ENCODE measurements at places on chromosomes 1 and 21.

DNA sequence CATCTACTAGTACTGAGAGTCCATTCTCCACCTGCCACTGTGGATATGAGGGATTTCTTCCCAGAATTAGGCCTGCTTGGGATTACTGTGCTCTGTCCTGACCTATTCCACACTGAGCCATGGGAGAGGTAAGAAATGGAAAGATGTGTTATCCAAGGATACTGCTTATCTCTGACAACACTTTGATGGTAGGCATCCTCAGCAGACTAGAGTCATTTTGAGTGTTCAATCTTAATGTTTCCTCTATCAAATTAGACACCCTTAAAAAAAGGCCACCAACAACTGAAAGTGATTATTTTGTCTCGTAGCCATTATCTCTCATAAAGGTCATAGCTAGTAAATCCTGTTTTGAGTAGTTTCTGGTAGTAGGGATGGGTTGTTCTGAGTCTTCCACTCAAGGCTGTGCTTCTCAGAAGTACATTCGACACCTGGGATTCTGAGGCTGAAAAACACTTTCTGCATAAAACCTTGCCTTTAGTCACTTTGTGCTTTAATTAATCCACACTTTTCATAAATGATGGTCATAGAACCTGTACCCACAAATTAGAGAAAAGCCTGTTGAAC, 8.8 kb downstream of the ATPAF1 start:
- H3K27me3 ChIP-seq, result no peaks in the 10 kb centered on the region
- H3K4me3 ChIP-seq, result no peak overlapping the region
- peaks cover 32% of the 10 kb centered on the region for H3K36me3 ChIP-seq
- H3K27ac ChIP-seq, result peak overlapping the region; percentile 86
- DNase-seq, result no peak
- peaks cover 8% of the 10 kb centered on the region for H3K4me1 ChIP-seq

GRCh38 chr21:17451364-17451891, 61.4 kb upstream of the CXADR start:
- no peak overlapping the region for H3K27ac ChIP-seq
- peaks cover 9% of the 10 kb centered on the region for H3K4me1 ChIP-seq
- DNase-seq, result no peak
- no peaks in the 10 kb centered on the region for H3K27me3 ChIP-seq
- no peaks in the 10 kb centered on the region for H3K36me3 ChIP-seq

DNA sequence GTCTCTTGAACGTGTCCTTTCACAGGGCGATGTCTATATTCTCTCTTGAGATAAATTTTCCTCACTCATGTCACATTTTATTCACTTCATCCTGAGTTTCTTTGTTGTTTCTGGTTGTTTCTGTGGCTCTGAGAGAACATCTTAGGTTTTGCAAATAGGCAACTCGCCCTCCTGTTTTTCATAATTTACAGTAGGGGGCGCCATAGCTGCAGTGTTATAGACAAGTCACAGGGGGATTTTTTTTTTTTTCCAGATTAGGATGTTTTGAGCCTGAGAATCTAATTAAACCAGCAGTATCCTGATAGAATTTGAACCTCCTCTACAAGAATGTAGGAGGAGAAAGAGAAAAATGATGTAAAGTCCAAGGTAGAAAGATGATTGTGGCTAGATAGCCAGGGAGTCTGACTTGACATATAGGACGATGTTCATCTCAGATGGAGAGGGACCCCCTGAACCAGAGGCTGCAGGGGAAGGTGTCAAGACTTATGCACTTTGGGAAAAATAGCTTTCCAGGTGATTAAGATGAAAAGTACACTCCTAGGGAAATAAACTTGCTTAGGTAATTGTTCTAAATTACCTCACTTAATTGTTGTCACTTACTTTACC, 76.3 kb downstream of the ZP4 start:
- no peaks in the 10 kb centered on the region for H3K36me3 ChIP-seq
- H3K4me3 ChIP-seq, result no peak overlapping the region
- no peaks in the 10 kb centered on the region for H3K27me3 ChIP-seq
- no peak overlapping the region for H3K27ac ChIP-seq

DNA sequence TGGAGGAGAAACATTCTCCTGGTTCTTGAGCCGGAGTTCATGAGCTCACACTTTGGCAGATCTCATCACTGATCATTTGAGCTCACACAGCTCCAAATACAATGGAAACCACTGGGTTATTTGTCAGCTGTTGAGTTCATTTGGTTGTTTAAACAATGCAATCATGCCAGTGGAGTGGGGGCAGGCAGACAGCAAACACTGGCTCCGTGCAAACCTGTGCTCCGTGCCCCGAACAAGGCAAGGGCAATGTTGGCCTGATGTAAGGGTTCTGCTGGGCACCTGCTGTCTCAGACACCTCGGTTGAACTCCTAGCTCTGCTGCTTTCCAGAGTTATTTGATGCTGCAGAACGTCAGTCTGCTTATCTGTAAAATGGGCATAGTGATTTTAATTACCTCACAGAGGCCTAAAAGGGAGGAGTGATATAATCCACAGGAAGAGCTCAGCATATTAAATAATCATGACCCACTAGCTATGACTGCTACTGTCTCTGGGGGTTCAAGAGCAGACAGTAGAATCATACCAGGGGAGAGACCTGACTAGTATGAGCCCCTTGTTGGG, 20.0 kb upstream of the CLIC6 start:
- H3K27me3 ChIP-seq, result peaks cover 57% of the 10 kb centered on the region
- no peak overlapping the region for H3K4me3 ChIP-seq
- H3K4me1 ChIP-seq, result no peaks in the 10 kb centered on the region
- no peak for DNase-seq
- no peaks in the 10 kb centered on the region for H3K36me3 ChIP-seq
- no peak overlapping the region for H3K27ac ChIP-seq

DNA sequence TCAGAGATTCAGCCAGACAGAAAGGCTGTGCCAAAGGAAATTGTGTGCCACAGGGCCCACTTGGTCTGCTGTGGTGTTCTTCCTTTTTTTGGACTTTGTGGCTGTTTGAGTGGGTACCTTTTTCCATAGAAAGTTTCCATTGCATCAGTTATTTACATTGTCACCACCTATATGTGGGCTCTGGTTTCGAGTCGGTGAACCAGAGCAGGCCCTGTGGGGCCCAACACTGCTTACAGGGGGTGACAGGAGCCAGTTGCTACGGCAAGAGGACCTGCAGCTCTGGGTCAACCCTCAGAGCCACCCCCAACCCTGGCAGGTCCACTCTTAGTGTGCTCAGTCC, 157.0 kb upstream of the EDN2 start:
- no peak for DNase-seq
- peak overlapping the region; percentile 26 for H3K27ac ChIP-seq
- H3K4me3 ChIP-seq, result no peak overlapping the region
- H3K27me3 ChIP-seq, result no peaks in the 10 kb centered on the region
- peaks cover 28% of the 10 kb centered on the region for H3K4me1 ChIP-seq

DNA sequence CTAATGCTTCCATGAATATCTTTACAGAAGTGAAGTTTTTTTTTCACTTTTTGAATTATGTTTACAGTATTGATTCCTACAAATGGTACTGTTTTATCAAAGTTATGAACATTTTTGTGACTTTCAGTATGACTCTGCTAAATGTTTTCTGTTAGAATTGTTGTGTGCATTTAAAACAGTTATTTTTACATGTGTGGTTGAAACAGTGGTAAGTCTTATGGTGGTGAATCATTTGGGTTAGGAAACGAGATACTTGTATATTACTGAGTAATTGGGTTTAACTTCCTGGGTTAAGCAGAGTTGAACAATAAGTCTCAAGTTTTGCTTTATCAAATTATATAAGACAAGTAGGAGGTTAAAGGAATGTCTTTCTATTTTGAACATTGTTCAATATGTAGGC, 66.8 kb downstream of the VPS13D start:
- H3K36me3 ChIP-seq, result peaks cover 50% of the 10 kb centered on the region
- H3K4me1 ChIP-seq, result peaks cover 5% of the 10 kb centered on the region
- H3K27ac ChIP-seq, result no peak overlapping the region

DNA sequence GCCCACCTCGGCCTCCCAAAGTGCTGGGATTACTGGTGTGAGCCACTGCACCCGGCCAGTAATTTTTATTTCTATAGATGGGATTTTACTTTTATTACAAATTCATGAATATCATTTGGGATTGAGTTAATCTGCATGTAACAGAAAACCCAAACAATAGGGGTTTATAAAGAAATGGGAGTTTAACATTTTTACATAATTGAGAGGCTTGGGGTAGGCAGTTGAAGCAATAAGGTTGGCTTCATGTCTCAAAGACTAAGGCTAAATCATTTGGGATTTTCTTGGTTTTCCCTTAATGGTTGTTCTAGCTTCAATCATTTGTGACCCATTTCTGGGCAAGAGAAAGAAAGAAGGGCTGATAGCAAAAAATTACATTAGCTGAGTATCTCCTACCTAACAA, 118.7 kb upstream of the FOXD3 start:
- no peak overlapping the region for H3K4me3 ChIP-seq
- no peak overlapping the region for H3K27ac ChIP-seq
- DNase-seq, result no peak
- no peaks in the 10 kb centered on the region for H3K4me1 ChIP-seq

- H3K27me3 ChIP-seq, result peaks cover 47% of the 10 kb centered on the region
- no peak overlapping the region for H3K27ac ChIP-seq
- H3K36me3 ChIP-seq, result peaks cover 2% of the 10 kb centered on the region
- no peak for DNase-seq
- no peak overlapping the region for H3K4me3 ChIP-seq
These were observed 27.9 kb upstream of the PRRC2C start for GRCh38 chr1:171457412-171457811.

DNA sequence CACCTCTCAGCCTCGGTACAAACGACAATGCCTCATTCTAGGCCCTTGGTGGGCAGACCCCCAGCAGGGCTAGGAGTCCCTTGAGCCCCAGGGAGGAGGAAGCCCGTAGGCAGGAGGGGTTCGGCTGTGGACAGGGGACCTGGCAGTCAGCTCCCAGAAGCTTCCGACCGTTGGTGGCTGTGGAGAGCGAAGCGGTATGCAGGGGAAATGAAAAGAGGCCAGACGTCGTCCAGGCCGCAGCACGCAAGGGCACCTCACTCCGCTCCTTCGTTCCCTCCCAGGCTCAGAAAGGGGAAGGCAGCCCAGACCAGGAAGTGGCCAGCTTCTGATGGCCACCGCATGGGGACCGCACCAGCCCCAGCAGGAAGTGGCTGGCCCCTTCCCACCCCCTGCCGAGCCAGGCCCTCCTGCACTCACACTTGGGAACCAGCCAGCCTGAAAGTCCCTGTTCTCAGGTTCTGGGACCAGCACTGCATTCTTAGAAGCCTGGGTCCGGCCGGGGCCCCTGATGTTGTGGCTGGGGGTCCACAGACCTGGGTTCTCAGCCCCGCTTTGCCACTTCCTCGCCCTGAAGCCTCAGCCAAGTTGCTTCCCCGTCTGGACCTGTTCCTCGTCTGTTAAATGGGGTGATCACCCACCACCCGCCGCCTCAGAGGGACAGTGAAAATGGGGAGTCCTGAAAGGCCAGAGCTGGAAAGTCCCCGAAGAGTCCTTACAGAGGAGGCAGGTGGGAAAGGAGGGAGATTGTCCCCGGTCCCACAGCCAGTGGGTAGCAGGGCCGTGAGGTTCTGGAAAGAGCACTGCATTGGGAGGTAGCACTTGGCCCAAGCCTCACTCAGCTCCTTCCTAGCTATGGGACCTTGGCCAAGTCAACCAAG, 104.0 kb upstream of the RUNX3 start:
- no peaks in the 10 kb centered on the region for H3K27me3 ChIP-seq
- H3K4me1 ChIP-seq, result peaks cover 53% of the 10 kb centered on the region
- H3K27ac ChIP-seq, result peak overlapping the region; percentile 99
- H3K36me3 ChIP-seq, result peaks cover 16% of the 10 kb centered on the region

- peaks cover 26% of the 10 kb centered on the region for H3K36me3 ChIP-seq
- H3K4me3 ChIP-seq, result no peak overlapping the region
- H3K4me1 ChIP-seq, result peaks cover 25% of the 10 kb centered on the region
- DNase-seq, result no peak
- H3K27ac ChIP-seq, result peak overlapping the region; percentile 4
These were observed 14.7 kb downstream of the INTS3 start for GRCh38 chr1:153742411-153743142.

DNA sequence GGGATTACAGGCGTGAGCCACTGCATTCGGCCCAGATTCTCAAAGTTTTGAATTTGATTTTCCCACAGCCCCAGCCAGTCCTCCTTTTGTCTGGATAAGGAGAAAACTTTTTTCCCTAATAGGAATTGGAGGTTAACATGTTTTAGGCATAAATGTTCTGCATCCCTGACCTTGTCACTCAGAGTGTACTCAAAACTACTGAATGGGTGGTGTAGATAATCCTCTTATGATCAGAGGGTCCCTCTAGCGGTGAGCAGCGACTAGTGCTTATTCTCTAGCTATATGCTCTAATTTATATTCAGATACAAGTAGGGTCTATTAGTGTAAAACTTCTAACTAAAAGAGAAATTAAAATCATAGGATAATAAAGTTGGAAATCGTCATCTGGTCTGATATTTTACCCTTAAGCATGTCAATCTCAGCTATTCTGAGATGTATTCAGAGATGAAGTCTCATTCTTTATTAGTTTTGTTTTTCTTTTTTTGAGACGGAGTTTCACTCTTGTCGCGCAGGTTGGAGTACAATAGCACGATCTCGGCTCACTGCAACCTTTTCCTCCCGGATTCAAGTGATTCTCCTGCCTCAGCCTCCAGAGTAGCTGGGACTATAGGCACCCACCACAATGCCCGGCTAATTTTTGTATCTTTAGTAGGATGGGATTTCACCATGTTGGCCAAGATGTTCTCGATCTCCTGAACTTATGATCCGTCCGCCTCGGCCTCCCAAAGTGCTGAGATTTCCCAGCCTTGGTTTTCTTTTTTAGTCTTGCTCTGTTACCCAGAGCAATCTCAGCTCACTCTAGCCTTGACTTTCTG, 2.7 kb upstream of the PSMD4 start:
- H3K4me1 ChIP-seq, result peaks cover 24% of the 10 kb centered on the region
- DNase-seq, result peak; percentile 43
- no peak overlapping the region for H3K4me3 ChIP-seq

GRCh38 chr21:39529026-39529425, 77.3 kb downstream of the SH3BGR start:
- no peak overlapping the region for H3K27ac ChIP-seq
- DNase-seq, result no peak
- peaks cover 54% of the 10 kb centered on the region for H3K27me3 ChIP-seq
- no peaks in the 10 kb centered on the region for H3K4me1 ChIP-seq

GRCh38 chr1:19254416-19254815, 2.8 kb downstream of the MRTO4 start:
- H3K27ac ChIP-seq, result no peak overlapping the region
- H3K36me3 ChIP-seq, result peaks cover 40% of the 10 kb centered on the region
- peaks cover 31% of the 10 kb centered on the region for H3K4me1 ChIP-seq
- no peak overlapping the region for H3K4me3 ChIP-seq
- DNase-seq, result no peak

DNA sequence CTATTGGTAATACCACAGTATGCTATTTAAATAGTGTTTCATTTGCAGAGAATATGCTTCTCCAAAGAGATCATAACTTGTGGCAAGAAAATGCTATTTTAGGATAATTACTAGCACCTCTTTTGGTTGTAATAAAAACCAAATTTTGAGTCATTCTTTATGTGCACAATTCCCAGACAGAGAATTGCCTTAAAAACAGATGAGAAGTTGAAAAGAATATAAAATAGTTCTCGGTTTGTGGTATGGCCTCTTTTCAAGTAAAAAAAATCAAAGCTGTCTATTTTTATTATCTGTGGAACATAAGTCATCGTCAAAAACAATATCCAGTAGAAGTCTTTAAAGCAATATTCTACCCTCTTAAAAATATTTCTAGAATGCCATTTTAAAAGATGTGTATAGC, 185.9 kb downstream of the GREM2 start:
- H3K27me3 ChIP-seq, result no peaks in the 10 kb centered on the region
- no peak overlapping the region for H3K4me3 ChIP-seq
- H3K27ac ChIP-seq, result no peak overlapping the region
- H3K36me3 ChIP-seq, result no peaks in the 10 kb centered on the region
- no peaks in the 10 kb centered on the region for H3K4me1 ChIP-seq
- no peak for DNase-seq

GRCh38 chr1:115757326-115757725, 11.2 kb downstream of the CASQ2 start:
- H3K4me3 ChIP-seq, result no peak overlapping the region
- H3K4me1 ChIP-seq, result no peaks in the 10 kb centered on the region
- no peak overlapping the region for H3K27ac ChIP-seq

All from central memory CD8-positive, alpha-beta T cell (primary cell).